ENCODE measurements at places on chromosomes 2 and 18. TPM values are rescaled to one million over a fixed set of nuclear protein-coding genes. Genes with fewer than 3 reads are reported as not detected.
A peak's percentile ranks its signal among the peaks of the same experiment; 100 is the strongest.

DNA sequence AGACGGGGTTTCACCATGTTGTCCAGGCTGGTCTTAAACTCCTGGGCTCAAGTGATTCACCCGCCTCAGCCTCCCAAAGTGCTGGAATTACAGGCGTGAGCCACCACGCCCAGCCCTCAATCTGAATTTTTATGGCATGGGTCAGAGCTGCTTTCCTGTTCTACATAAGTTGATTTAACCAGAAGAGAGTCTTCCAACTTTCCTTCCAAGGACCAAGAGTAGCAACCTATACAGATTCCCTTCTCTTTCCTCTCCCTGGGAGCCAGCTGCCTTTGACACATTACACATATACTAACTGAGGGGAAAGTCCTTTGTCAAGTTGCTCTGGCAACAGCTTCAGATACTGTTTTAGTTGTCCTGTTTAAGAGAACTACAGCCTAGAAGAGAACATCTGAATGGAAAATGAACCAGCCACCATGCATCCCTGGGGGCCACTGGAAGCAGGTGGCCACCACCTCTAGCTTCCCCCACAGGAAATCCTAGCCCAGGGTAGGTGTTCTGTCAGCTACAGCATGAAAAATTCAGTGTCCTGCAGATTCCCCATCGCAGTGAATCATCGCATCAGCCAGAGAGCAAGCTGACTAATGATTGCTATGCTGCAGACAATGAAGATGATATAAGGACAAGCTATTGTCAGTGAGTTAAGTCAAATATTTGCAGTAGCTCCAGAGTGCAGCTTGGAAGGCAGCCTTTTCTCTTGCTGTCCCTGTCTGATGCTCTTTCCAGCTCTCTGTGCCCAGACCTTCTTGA lies 62.9 kb downstream of the POMC start:
- no peaks in the 10 kb centered on the region for H3K4me1 ChIP-seq
- no peak for DNase-seq
- H3K27me3 ChIP-seq = no peaks in the 10 kb centered on the region
- H3K36me3 ChIP-seq = no peaks in the 10 kb centered on the region

The CLEC4F gene
- 0.54 TPM for total RNA-seq

- H3K4me1 ChIP-seq = no peaks in the 10 kb centered on the region
- DNase-seq = no peak
- H3K27me3 ChIP-seq = no peaks in the 10 kb centered on the region
- no peak overlapping the region for H3K27ac ChIP-seq
Measured at GRCh38 chr2:57906152-57906732, 140.4 kb upstream of the VRK2 start.

- H3K27ac ChIP-seq = no peak overlapping the region
- no peak overlapping the region for H3K4me3 ChIP-seq
- DNase-seq = no peak
- peaks cover 4% of the 10 kb centered on the region for H3K4me1 ChIP-seq
- H3K36me3 ChIP-seq = no peaks in the 10 kb centered on the region
- H3K27me3 ChIP-seq = no peaks in the 10 kb centered on the region
Measured at GRCh38 chr2:181776336-181776735, 96.0 kb upstream of the NEUROD1 start.

DNA sequence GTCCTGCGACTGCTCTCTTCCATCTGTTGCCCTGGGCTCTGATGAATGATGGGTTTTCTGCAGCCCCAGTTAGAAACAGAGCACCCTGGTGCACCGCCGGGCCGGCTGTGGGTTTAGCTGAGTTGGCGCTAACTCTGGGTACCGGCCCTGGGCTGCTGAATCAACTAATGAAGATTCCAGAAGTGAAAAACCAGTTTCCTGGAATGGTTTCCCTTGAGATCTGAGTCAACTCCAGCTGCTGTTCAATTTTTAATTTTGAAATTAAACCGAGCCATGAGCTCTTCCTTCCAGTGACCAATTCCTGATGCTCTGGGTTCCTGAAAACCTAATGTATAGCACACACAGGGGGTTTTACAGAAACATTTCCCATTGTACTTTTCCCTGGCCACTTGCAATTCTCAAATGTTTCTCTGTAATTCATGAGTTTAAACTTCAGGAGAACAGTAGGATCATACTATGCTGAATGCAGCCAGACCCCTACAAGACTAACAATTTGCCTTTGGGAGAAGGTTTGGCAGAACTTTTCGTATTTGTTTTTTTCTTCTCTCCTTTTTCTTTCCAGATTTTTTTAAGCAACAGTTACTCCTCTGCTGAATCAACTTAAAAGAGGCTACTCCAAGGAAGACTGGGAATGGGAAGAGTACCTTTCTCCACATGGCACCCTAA lies 5.5 kb downstream of the COL6A3 start:
- peak overlapping the region; percentile 61 for H3K27ac ChIP-seq
- H3K27me3 ChIP-seq = no peaks in the 10 kb centered on the region
- peak overlapping the region; percentile 43 for H3K4me3 ChIP-seq

GRCh38 chr18:59881728-59882656 lies 17.8 kb upstream of the PMAIP1 start:
- H3K4me1 ChIP-seq = no peaks in the 10 kb centered on the region
- no peaks in the 10 kb centered on the region for H3K27me3 ChIP-seq
- no peak for DNase-seq
- no peaks in the 10 kb centered on the region for H3K36me3 ChIP-seq
- H3K4me3 ChIP-seq = no peak overlapping the region
- H3K27ac ChIP-seq = no peak overlapping the region

- no peak overlapping the region for H3K27ac ChIP-seq
- no peak for DNase-seq
- H3K36me3 ChIP-seq = no peaks in the 10 kb centered on the region
- no peaks in the 10 kb centered on the region for H3K4me1 ChIP-seq
- no peak overlapping the region for H3K4me3 ChIP-seq
Measured at GRCh38 chr2:160111951-160112798, 49.8 kb upstream of the PLA2R1 start.

DNA sequence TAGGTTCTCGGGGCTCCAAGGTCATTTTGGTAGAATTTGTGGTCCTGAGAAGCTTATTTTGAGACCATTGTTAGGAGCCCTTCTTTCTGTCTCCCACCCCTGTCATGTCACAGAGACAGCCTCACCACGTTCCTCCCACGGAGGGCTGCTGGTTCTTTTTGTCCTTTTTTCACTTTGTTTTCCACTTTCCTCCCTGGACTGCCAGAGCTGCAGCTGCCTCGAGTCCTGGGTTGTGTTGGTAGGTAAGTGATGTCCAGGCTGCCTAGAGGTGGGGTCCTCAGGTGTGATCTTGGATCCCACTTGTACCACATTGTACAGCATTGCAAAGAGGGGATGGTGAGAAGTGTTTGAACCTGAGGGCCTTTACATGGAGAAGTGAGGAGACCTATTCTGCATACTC lies 130.2 kb upstream of the EML6 start:
- no peaks in the 10 kb centered on the region for H3K36me3 ChIP-seq
- no peak overlapping the region for H3K4me3 ChIP-seq
- H3K27me3 ChIP-seq = no peaks in the 10 kb centered on the region
- no peak overlapping the region for H3K27ac ChIP-seq
- no peak for DNase-seq

DNA sequence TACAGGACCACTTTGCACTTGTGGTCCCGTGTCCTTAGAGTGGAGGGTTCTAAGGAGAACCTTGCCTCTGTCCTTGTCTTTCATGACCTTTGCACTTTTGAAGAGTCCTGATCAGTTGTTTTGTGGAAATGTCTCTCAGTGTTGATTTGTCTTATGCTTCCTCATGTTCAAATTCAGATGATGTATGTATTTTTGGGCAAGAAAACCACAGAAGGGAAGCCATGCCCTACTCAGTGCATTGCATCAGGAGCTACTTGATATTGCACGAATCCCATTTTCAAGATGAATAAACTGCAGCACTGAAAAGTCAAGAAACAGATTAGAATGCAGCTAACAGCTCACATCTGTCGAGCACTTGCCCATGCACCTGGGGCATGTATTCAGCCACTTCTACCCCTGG lies 152.2 kb downstream of the INHBB start:
- no peaks in the 10 kb centered on the region for H3K4me1 ChIP-seq
- no peak for DNase-seq
- H3K27ac ChIP-seq = no peak overlapping the region
- no peak overlapping the region for H3K4me3 ChIP-seq
- H3K27me3 ChIP-seq = no peaks in the 10 kb centered on the region

The RUFY4 gene
- 0.68 TPM for total RNA-seq

- H3K4me3 ChIP-seq = no peak overlapping the region
- H3K4me1 ChIP-seq = no peaks in the 10 kb centered on the region
- DNase-seq = no peak
- no peaks in the 10 kb centered on the region for H3K27me3 ChIP-seq
Measured at GRCh38 chr2:240396623-240397541, 38.6 kb upstream of the GPC1 start.

DNA sequence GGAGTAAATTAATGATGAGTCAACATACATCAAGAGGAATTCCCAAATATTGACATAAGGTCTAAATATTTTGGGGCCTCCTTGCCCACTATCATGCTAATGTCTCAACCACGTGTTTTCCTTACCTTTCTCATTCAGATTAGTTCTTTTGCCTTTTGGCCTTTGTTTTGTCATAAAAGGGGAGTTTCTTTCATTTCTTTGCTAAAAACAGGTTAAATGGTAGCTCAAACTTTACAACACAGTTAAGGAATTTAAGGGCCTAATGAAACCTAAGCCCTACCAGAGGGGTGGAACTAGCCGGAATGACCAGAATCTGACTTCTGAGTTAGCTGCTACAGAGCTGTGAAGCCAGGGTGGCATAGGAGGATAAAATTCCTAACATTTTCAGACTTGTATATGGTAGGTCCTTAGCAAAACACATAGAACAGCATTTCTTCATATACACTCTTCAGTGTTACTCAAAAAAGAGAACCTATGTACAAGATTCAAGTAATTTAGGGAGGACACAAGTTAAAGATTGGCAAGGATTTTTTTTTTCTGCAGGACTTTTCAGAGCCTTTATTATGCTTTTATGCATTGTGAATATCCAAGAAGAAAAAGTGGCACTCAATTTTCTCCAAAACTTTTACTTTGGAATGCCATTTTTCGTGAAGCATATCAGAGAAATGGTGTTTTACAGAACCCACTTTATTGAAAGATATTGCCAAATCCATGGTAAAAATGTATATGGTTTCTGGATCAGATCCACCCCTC lies 633.1 kb downstream of the ARHGAP15 start:
- H3K36me3 ChIP-seq = no peaks in the 10 kb centered on the region
- no peak for DNase-seq
- H3K27me3 ChIP-seq = no peaks in the 10 kb centered on the region
- H3K4me1 ChIP-seq = no peaks in the 10 kb centered on the region
- H3K27ac ChIP-seq = no peak overlapping the region

The UGT1A3 gene
- not detected for total RNA-seq

DNA sequence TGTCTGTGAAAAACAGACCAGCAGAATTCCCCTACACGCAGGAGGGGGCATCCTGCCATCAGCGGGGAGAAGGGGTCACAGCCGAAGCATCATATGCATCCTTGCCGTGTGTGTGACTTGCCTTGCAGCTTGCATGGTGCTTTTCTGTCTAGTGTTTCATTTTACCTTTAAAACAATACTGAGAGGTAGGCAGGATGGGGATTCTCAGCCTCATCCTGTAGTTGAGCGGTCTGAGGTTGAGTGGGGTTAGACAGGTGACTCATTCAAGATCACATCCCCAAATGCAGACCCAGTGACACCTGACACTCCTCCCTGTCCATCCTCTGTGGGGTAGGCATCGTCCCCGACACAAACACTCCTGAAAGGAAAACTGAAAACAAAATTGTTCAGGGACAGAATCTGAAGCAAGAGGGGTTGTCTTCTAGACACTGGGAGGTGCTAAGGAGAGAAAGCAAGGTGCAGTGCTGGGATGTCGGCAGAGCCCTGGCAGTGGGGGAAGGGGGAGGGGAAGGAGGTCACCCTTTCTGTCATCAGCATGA lies 7.9 kb downstream of the ARL4C start:
- H3K27me3 ChIP-seq = no peaks in the 10 kb centered on the region
- DNase-seq = no peak
- H3K36me3 ChIP-seq = no peaks in the 10 kb centered on the region
- no peak overlapping the region for H3K4me3 ChIP-seq
- no peaks in the 10 kb centered on the region for H3K4me1 ChIP-seq
- no peak overlapping the region for H3K27ac ChIP-seq

The SLC25A12 gene
- total RNA-seq = 39.3 TPM

GRCh38 chr2:111113838-111114237 lies 6.9 kb upstream of the BCL2L11 start:
- H3K4me1 ChIP-seq = no peaks in the 10 kb centered on the region
- no peak overlapping the region for H3K4me3 ChIP-seq
- H3K27me3 ChIP-seq = no peaks in the 10 kb centered on the region
- no peaks in the 10 kb centered on the region for H3K36me3 ChIP-seq
- no peak overlapping the region for H3K27ac ChIP-seq

DNA sequence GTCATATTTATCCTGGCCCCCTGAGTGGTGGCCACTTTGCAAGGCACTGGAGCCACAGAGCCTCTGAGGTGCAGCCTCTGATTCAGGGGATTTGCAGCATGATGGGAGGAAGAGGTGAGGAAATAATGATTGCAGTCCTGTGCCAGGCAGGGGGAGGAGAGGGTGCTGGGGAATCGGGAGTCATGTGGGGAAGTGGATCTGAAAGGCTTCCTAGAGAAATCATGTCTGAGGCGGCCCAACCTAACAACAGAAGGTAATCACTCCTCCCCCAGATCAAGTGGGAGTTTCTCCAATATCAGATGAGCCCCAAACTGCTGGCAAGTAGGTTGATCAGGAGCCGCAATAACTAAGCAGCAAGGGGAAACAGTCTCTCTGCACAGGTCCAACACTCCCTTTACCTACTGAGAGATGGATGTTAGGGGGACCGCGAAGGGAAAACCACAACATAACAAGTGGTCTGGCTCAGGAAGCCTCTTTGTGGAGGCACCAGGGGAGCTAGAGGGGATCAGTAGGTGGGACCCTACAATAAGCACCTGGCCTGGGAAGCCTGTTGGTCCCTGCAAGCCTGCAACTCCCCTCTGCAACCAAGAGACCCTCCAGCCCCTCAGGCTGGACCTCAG lies 71.8 kb upstream of the NPAS2 start:
- DNase-seq = no peak
- H3K4me1 ChIP-seq = peaks cover 19% of the 10 kb centered on the region

DNA sequence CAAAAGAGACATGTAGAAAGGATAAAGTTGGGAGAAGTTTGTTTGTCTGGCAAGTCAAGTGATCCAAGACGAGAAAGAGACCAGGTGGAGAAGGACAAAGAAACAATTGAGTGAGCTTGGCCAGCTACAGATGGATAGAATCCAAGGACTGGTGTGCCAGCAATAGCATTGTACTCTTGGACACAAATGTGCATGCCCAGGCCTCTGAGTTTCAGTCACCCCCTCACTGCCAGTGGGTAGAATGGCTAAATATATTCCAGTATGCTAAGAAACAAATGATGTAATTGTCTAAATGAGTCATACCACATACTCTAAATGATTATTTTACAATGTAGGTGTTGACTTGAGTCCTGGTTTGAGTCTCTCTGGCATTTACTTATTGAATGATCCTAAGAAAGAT lies 881.3 kb downstream of the LRRTM4 start:
- no peaks in the 10 kb centered on the region for H3K36me3 ChIP-seq
- no peak for DNase-seq
- no peaks in the 10 kb centered on the region for H3K4me1 ChIP-seq
- H3K27me3 ChIP-seq = no peaks in the 10 kb centered on the region

- no peak overlapping the region for H3K4me3 ChIP-seq
- no peak overlapping the region for H3K27ac ChIP-seq
- H3K36me3 ChIP-seq = no peaks in the 10 kb centered on the region
- no peaks in the 10 kb centered on the region for H3K27me3 ChIP-seq
- H3K4me1 ChIP-seq = peaks cover 9% of the 10 kb centered on the region
Measured at GRCh38 chr2:164388511-164388910, 232.8 kb downstream of the GRB14 start.

The ANKRD30BL gene
- total RNA-seq = not detected
